ENCODE measurements at places on chromosomes 7 and 10.

GRCh38 chr10:101005869-101006567 is 6.4 kb downstream of the LZTS2 start:
- DNase-seq: no peak

DNA sequence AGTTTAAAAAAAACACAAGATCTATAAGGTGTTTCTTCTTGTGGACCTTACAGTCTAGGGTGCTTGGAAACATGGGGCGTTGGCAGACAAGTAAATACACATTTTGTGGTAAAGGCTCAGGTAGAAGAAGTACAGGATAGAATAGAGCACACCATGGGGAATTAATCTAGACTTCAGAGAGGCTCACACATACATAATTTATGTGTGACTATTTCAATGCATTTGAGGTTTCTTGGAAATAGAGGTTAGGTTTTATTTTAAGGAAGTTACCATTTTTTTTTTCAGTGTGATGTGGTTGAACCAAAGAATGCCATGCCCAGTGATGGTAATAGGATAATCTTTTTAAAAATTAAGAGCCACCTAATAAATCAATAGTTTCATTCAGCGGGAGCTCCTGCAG is 12.8 kb downstream of the CFTR start:
- no peak for DNase-seq

DNA sequence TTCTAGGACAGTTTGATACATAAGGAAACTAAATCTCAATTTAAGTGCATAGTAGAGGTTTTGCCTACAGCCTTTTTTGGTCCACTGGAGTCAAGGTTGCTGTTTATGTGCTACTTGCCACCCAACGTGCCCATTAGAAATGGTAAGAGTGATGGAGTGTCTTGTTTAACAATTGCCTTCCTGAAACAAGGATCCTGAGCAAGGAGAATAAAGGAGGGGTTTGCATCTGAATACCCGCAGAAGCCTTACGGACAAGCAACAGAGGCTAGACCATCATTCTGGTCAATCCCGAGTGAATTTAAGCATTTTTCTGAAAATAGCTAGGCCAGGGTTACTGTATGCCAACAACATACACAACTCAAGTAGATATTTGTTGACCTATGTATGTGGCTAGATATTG is 63.6 kb downstream of the MARCHF5 start:
- DNase-seq: no peak

DNA sequence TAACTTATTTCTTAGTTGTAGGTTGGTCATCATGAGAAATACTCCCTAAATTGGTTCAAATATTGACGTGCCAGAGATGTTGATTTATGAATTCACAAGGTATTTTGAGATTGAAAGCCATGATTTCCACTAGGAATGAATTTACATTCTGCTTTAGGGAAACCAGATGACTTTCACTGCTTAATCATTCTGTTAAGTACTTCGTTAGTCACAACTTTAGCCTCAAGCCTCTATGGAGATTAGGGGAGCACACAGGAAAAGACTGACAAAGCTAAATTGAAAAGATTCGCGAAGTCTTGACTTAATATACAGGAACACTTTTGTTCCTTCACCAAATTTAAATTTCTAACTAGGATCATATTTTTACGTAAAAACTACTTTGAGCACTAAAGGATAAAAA is 250.4 kb upstream of the CACNA2D1 start:
- DNase-seq: no peak

DNA sequence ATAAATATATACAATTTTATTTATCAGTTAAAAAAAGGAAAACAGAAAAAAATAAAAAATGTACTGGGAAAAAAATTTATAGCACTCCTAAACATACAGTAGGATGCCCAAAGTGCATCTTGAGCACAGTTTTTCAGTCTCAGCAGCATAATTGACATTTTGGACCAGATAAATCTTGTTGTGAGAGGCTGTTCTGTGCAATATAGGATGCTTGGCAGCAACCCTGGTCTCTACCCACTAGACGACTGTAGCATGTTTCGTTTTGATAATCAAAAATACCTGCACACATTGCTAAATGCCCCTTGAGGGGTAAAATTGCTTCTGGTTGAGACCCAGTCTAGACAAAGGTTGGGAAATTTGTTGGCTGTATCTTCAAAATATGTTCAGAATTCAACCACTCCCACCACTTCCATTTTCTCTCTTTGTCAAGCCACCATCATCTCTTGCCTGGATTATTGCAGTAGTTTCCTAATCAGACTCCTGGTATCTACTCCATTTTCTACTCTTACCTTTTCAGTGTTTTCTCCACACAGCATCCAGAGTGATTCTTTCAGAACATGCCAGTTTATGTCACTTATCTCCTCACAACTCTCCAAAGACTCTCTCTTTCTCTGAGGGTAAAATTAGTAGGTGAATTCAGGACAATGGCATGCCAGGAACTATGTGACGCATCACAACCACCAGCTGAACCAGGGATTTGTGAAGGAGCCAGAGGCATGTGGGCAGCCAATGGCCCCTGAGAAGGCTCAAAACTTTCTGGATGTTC is 91.4 kb downstream of the GPR85 start:
- no peak for DNase-seq

DNA sequence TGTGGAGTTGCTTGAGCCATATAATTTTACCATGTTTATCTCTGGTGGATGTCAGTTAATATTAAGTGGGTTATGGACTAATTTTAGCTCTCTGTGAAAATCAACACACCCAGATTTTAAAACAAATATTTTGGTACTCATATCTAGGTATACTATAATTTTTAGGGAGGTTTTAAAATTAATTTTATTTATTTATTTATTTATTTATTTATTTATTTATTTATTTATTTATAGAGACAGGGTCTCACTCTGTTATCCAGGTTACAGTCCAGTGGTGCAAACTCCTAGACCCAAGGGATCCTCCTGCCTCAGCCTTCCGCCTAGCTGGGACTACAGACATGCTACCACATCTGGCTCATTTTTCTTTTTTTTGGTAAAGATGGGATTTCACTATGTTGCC is 7.3 kb upstream of the CREM start:
- DNase-seq: no peak

DNA sequence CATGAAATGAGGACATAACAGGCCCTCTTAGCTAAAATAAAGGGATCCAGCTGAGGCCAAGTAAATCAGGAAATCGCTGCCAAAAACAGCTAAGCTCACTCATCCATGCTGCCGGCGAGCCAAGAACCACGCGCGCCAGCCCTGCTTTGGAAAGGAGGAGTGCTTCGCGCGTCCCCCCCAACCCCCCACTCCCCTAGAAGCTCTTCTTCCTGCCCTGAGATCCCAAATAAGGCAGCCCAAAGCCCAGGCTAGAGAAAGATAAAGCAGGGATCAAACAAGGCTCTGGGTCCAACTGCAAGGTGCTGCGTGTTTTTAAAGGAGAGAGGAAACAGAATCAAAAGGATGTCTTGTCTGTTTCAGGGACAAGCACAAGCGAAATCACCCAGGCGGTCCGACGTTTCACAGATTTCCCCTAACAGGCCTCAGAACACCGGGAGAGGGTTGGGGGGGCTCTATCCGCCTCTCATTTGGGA is 168.3 kb upstream of the AUTS2 start:
- no peak for DNase-seq

GRCh38 chr10:63661347-63661746 is 140.1 kb downstream of the REEP3 start:
- no peak for DNase-seq

DNA sequence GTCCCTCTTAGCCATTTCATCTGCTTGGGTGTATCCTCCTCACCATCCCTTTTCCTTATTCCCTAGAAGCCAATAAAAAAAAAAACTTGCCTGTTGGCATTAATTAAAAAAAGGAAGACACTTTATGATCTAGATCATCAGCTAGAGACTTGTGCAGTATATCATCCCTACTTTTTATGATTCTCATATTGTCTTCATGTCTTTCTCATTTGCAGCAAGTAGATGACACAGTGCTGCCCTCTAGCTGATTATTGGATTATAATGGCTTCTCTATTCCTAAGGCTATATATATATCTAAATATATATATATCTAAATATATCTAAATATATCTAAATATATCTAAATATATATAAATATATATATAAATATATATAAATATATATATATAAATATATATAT is 272.4 kb upstream of the LRGUK start:
- DNase-seq: peak; percentile 60

GRCh38 chr10:31041011-31041410 is 9.3 kb upstream of the ZNF438 start:
- no peak for DNase-seq

DNA sequence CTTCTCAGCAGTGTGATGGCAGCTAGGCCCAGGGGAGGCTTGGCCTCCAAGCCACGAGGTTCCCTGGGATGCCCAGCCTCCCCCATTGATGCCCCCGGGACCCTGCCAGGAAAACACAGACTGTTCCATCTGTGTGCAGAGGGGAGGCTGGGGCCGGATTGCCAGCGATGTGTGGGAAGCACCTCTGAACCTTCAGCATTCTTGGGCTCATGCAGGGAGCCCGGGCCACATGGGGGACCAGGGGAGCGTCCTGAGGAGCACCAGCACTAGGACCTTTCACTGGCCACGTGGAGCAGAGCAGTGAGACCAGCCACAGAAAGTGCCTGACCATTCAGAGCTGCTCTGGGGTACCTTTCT is 2.6 kb downstream of the IMPDH1 start:
- DNase-seq: no peak

GRCh38 chr7:126362746-126363145 is 890.0 kb downstream of the GRM8 start:
- DNase-seq: no peak

DNA sequence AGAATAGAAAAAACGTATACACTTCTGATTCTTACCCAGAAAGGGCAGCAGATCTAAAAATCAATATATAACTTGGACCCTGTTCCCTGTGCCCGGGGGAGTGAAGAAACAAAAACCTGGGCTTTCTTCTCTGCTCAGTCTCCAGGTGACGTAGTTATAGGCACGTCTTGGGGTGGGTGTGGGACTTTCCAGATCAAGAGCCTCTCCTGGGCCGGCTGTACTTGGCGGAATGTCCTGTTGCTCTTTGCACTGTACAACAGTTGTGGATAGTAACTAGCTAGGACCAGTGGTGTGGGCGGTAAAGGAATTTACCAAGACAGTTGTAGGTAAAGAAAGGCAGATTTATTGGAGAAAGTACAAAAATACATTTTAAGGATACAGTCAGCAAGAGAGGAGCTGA is 40.4 kb upstream of the STEAP4 start:
- no peak for DNase-seq

DNA sequence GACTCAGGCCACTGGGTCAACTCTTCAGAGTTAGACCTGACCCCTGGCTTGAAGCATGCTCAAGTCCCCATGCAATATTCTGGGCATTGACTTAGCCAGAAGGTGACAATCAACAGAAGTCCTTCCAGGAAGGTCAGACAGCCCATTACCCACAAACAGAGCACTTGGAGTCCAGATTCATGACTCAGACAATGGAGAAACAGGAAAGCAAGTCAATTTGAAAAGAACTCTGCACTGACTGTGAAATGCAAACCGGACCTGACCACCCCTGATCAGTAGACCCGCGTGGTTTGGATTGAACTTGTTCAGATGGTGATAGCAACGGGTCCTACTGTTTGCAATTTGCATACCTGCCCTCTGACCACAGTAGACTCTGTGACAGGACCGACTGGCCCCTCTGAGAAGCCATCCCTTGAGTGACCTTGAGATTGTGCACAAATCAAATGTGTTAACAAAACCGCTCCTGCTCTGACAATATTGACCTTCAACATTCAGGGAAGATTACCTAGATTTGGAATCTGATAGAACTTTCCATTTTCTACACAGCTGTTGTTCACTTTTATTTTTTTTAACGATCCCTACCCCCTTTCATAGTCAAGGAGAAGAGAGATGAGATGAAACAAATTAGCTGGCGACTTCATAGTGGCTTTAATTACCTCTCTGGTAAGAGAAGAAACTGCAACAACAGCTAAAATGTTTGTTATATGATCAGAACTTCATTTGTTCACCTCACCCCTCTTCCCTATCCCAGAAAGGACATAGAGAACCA is 138.7 kb downstream of the NRP1 start:
- DNase-seq: no peak

GRCh38 chr7:80370587-80370986 is 141.3 kb downstream of the GNAT3 start:
- no peak for DNase-seq

- DNase-seq: no peak
Observed at GRCh38 chr10:24251547-24251946, 42.6 kb downstream of the KIAA1217 start.

- no peak for DNase-seq
Observed at GRCh38 chr10:7571981-7572380, 94.8 kb downstream of the ITIH5 start.

- no peak for DNase-seq
Observed at GRCh38 chr7:106731646-106732444, 70.9 kb upstream of the CCDC71L start.

GRCh38 chr7:81211204-81211933 is 292.5 kb upstream of the SEMA3C start:
- DNase-seq: no peak

- DNase-seq: no peak
Observed at GRCh38 chr7:92851732-92852131, 15.4 kb upstream of the CDK6 start.

- DNase-seq: peak; percentile 86
Observed at GRCh38 chr7:30914596-30914995, 2.9 kb downstream of the AQP1 start.

- DNase-seq: no peak
Observed at GRCh38 chr10:20863008-20863407, 34.1 kb downstream of the NEBL start.

DNA sequence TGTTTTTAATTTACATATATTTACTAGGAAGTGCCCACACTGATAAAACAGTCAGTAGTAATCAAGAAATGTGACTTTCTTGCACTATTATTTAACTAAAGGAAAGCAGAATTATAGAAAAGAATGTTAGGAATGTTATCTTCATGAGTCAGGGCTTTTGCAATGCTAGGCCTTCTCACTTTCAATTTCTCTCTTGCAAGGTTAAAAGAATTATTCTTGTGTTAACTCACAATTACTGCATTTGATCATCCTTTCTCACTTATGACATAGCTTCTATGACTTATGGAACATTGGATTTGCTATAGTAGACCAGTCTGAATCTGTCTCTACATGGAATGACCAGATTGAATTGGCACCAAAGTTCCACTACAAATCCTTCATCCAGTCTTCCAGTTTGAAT is 192.4 kb downstream of the SDK1 start:
- DNase-seq: peak; percentile 44

DNA sequence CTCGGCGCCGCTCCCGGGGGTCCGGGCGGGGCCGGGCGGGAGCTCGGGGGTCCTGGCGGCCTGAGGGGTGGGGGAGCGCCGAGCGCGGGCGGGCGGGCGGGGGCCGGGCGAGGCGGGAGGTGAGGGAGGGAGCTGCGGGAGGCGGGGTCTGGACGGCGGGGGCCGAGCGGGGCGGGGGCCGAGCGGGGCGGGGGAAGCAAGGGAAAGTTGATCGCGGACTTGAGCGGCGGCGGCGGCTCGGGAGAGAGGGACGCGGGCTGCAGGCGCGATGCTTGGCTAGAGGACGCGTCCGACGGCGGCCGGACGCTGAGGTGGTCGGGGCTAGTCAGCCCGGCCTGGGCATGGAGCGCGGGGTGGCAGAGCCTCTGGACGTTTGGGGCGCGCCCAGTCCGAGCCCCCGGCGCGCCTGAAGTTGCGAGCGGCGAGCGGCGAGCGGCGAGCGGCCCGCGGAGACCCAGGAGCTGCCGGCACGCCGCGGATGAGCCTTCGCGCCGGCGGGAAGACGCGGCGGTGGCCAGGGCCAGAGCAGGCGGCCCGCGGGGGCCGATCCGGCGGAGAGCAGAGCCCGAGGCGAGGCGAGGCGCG is at the start of gene CDH23:
Gene CDH23 (plus strand): TSS at position 210 of the 585 bp plus-strand sequence. CDS start 42,912 bp downstream, outside the sequence.
- DNase-seq: no peak

- no peak for DNase-seq
Observed at GRCh38 chr7:97116308-97116707, 1.2 kb upstream of the SDHAF3 start.

Measured in SW 1271 (cell line).